ENCODE measurements at places on chromosomes 3 and 15.

GRCh38 chr3:90102146-90102545, 994.7 kb downstream of the EPHA3 start:
- DNase-seq: no peak

DNA sequence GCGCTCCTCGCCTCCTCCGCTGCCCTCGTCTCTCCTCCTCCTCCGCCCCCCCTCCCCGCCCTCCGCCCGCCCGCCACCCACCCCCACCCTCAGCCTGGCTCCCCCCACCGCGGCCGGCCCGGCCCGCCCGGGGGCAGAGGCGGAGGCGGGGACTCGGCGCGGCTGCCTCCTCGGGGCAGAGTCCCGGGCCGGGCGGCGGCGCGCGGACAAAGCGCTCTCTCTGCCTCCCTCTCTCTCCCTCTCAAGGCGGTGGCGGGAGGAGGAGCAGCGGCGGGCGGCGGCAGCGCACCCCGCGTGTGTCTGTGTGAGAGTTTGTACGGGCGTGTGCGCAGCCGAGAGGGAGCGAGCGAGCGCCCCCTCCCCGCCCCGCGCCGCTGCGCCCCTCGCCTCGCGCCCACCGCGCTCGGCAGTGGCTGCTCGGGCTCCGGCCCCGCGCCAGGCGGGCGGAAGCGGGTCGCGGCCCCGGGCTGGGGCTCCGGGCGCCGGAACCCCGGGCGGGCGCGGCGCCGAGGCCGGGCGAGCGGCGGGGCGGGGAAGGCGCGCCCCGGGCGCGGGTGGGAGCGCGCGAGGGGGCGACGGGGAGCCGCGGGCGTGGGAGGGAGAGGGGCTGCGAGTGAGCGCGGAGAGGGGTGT, at the start of gene IGF2BP2:
Gene IGF2BP2, minus strand, starts transcription at position 37 of the 633 bp plus-strand sequence. CDS start 82 bp downstream, outside the sequence.
- DNase-seq: peak; percentile 88

DNA sequence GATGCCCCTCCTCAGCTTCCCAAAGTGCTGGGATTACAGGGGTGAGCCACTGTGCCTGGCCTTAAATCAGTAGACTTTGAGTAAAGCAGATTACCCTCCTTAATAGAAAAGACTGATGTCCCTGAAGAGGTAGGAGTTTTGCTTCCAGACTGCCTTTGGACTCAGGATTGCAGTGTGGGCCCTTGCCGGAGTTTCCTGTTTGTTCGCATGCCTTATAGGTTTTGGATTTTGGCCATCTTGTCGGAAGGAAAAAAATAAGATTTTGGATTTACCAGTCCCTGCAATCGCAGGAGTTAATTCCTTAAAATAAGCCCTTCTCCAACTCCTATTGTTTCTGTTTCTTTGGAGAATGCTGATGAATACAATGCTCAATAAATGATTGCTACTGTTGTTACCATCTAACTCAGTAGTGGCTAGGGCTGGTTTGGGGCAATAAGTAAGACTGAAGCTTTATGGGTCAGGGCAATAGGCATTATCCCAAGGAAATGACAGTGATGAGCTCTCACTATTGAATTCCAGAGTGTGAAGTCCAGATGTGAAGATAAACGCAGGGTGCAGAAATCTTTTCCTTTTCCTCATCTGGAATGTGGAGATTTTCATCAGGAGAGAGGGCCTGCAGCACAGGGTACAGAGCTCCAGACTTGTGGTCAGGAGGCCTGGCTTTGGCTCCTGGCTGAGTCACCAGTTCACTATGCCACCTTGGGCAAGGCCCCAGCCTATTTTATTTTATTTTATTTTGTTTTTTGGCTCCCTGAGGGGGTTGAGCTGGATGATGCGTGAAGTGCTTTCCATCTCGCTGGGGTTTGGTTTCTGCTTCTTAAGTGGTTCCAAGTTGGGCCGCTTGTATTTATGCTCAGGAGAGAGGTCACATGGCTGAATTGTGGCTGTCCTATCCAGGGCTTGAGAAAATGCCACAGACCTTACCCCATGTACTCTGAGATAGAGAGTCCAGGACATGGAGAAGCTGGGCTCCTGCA, 25.3 kb downstream of the FOXL2 start:
- no peak for DNase-seq

DNA sequence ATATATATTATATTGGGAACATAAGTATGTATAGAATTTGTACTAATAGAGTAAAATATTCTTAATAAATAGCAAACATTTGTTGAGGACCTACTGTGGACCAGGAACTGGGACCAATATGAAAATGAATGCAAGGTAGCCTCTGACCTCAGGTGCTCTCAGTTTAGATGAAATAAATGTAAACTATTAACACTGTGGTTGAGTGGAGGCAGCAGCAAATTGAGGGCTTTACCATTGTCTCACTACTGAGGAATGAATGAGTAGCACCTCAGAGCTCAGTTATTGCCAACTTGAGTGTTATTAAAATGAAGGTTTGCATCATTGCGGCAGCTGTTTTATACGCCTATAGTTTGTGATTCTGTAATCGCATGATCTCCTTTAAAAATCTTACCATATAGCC, 90.9 kb upstream of the CGNL1 start:
- no peak for DNase-seq

- no peak for DNase-seq
These were observed 86.3 kb downstream of the TMEM108 start for GRCh38 chr3:133124511-133124910.

- no peak for DNase-seq
These were observed 31.0 kb downstream of the DLEC1 start for GRCh38 chr3:38070013-38070412.

- DNase-seq: no peak
These were observed 1.8 kb downstream of the TMEM115 start for GRCh38 chr3:50357481-50357880.

DNA sequence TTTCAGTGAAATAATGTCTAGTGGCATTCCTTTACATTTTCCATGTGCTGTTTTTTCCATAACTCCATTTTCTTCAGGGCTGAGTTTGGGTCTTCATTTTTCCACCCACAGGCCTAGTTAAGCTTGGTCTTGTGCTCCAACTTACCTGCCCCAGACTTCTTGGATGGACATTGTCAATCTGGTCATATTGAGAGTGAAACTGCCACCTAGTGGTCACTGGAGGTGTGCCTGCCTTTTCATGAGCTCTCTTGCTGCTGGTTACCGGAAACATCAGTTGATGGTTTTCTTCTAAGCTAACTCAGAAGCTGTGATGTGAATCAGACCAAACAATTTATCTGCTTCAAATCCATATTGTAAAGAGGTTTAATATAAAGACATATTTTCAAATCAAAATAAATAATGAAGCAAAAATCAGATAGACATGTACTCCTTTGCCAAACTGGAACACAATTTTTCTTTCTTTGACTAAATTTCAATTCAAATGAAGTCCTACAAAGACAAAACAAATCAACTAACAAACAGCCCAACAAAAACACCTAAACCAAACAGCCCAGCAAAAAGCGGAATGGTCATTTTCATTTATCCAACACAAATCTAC, 135.1 kb upstream of the RASGRP1 start:
- no peak for DNase-seq

- DNase-seq: no peak
These were observed 151.4 kb downstream of the IGF1R start for GRCh38 chr15:98799461-98800390.

GRCh38 chr15:101600035-101600434, 52.1 kb downstream of the TM2D3 start:
- DNase-seq: no peak

- no peak for DNase-seq
These were observed 388.7 kb upstream of the SGO1 start for GRCh38 chr3:20574746-20575145.

- no peak for DNase-seq
These were observed 60.1 kb downstream of the MBNL1 start for GRCh38 chr3:152328841-152329240.

GRCh38 chr15:98729446-98730042, 81.2 kb downstream of the IGF1R start:
- DNase-seq: no peak

GRCh38 chr15:90701048-90701447, 16.1 kb upstream of the BLM start:
- no peak for DNase-seq

DNA sequence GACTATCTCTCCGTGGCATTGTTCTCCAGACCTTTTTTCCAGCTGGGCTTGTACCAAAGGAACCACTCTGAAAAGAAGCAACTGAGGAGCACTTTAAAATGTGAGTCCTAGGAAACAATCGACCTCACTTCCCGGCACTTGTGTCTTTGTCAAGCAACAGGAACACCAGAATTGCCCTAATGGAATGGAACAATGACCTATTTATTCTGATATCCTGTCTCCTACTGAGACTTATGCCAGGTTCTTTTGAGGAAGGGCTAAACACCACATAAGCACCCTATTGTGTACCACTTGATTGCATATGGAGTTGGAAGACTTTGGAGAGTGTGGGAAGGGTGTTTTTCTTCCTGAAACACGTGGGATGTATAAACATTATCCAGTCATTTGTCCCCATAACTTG, 56.8 kb upstream of the TGFBR2 start:
- no peak for DNase-seq

DNA sequence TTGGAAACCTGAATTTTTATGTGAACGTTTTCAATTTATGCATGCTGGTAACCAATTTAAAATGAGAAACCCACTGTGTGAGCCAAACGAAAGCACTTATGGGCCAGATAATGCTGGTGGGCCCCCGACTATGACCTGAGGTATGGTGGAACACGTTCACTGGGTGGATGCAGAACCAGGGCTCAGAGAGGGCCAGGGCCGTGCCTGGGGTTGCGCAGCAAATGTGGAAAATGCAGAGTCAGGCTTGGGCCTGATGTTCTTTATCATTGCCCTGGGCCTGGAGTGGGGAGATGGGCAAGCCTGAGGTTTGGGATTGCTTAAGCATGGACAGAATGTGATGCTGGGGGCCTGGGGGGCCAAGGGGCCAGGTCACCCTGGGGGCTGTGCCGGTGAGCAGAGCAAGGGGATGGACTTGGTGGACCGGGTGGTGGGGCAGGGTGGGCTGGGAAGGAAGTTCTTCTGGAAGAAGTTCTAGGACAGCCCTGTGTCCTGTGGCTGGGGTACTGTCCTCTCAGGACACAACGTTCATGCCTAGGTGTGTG, 17.9 kb downstream of the FBLN2 start:
- peak; percentile 26 for DNase-seq

GRCh38 chr15:68345481-68345880, 67.9 kb downstream of the FEM1B start:
- no peak for DNase-seq

DNA sequence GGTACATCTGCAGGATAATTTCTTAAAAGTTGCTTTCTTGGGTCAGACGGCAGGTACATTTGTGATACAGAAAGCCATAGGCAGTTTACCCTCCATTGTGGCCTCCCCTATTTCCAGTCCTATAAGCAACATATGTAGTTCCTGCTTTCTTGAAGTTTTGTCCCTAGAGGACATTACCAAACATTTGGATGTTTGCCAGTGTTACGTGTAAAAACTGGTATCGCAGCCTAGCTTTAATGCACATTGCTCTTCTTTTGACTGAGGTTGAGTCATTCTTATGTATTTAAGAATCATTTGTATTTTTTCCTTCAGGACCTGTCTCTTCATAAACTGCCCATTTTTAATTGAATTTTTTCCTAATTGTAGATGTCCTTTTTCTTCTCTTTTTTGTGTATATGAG, 114.3 kb downstream of the DIPK2A start:
- no peak for DNase-seq

- DNase-seq: no peak
These were observed 925.9 kb downstream of the IGSF11 start for GRCh38 chr3:118108769-118109168.

DNA sequence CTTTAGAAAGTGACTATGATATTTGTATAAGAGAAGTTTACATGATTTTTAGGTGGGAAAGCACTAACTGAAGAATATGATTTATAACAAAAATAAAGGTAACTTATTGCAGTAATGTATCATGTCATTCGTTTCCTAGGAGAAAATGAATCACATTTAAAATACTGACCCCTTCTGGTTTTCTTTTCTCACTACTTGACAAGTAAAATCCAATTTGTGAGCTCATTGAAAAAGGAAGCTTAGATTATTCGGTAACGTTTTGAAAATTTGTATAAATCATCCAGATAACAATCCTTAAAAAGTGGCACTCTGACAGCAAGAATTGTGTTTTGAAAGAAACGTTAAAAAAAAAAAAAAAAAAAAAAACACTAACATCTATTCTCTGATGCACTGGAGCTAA, 39.0 kb downstream of the NSUN3 start:
- no peak for DNase-seq

GRCh38 chr15:82832601-82833361, 23.4 kb downstream of the WHAMM start:
- DNase-seq: no peak

GRCh38 chr3:143961342-143961741, 10.3 kb upstream of the DIPK2A start:
- DNase-seq: no peak

DNA sequence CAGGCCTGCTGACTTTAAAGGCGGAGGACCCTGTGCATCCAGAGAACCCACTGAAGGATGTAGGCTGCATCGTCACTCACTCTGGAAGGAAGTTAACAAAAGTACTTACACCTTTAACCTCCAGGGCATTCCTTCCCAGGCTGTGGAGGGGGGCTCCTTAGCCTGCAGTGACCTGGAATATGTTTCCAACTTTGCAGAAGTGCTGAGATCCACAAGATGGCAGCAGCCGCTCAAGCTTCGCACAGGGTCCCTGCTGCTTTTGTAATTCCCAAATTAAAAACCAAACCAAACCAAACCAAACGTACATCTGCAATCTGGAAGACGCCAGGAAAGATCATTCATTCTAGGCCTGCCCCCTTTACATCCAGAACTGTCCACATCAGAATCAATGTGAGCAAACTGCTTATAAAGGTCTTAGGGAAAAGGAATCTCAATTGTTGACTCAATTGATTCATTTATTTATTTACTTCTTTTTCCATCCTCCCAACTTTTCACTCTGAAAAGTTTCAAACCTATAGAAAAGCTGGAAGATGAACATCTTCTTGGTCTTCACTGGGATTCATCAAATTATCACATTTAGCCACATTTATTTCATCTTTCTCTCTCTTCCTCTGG, 70.5 kb upstream of the KLHL25 start:
- no peak for DNase-seq

DNA sequence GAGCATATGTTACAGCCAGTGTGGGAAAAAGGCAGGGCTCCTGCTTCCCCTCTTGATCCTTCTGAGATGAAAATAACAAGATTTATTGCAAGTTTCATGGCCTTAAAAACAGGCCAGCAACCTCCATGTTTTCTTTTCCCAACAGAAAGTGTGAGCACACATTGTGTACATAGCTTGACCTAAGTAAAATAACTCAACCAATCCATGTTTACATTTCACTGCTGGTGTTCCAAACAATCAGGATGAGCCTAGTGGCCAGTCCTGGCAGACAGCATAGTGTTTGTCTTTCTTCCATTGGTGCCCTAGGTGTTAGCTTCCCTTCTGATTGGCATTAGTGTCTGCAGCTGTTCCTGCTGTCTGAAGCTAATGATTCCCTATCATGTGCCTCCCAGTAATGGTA, 847.7 kb downstream of the EPHA3 start:
- DNase-seq: no peak

- DNase-seq: no peak
These were observed 156.8 kb downstream of the TBC1D5 start for GRCh38 chr3:17585394-17586325.

DNA sequence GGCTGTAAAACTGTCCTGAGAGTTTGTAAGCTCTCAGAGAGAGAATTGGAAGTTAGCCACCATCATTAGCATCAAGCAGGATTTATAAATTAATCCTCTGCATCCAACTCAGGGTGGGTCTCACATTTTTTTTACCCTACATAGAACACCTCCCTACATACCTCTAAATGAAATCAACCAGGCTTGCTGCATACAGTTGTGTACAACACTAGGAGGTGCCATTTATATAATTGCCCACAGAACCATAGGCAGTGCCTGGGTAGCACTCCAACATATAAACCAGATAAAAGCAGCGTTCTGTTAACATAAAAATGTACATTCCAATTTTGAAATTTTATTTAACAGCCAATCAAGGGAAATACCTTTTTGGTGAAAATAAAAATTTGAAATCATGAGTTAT, 48.2 kb upstream of the SELENOK start:
- no peak for DNase-seq

Data from posterior vena cava (tissue), 2 donors.